ENCODE measurements at places on chromosomes 11 and 22.
A peak's percentile ranks its signal among the peaks of the same experiment; 100 is the strongest.

- no peak for DNase-seq
Measured at GRCh38 chr22:33350961-33351360, 292.8 kb upstream of the SYN3 start.

- no peak for DNase-seq
Measured at GRCh38 chr11:34830648-34831047, 85.5 kb downstream of the APIP start.

- DNase-seq, result no peak
Measured at GRCh38 chr11:6245536-6245935, 6.6 kb downstream of the CNGA4 start.

DNA sequence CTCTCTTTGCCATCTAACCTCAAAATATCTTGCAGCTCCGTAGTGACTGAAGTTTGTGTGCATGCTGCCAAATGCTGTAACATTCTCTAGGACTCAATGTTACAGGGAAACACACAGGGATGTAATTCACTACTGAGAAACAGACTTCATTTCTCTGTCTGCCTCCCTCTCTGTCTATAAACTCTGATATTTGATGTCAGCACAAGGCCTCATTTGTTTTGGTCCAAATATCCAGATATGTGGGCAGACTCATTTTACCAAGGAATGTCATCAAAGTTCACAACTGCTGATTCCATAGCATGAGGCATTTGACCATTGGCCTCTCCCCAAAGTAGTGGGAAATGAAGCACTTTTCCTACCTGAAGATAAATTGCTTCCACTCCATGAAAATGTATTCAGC, 2.5 kb upstream of the PRRG4 start:
- DNase-seq, result no peak

DNA sequence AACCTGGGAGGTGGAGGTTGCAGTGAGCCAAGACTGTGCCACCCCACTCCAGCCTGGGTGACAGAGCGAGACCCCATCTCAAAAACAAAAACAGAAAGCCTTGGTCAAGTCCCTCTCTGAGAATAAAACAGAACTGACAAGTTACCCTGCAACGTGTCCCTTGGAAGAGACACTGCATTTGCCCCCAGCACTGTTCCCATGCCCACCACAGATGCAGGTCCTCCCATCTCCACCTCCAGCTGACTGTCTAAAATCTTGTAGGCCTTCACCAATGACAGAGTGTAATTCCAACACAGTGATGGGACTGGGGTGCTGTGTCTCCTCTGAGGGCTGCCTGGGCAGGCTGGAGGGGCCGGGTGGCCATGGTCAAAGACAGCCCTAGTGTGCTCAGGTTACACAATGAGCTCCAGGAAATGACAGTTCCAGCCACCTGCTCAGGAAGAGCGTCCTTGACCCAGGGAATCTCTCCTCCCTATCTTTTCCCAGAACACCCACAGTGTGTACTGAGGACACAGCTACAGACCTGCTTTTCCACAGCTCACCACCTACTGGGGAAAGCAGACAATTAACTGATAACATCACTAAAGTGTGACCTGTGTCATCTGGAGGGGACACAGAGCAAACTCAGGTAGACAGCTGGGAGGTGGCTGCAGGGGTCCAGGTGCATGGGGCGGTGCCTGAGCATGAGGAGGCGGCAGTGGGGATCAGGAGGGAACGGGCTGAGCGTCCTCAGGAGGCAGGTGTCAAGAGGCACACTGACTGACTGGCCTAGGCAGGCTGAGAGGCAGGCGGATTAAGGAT, 56.4 kb downstream of the ARFGAP3 start:
- no peak for DNase-seq

GRCh38 chr22:50016988-50017700, 4.6 kb upstream of the IL17REL start:
- DNase-seq, result no peak

DNA sequence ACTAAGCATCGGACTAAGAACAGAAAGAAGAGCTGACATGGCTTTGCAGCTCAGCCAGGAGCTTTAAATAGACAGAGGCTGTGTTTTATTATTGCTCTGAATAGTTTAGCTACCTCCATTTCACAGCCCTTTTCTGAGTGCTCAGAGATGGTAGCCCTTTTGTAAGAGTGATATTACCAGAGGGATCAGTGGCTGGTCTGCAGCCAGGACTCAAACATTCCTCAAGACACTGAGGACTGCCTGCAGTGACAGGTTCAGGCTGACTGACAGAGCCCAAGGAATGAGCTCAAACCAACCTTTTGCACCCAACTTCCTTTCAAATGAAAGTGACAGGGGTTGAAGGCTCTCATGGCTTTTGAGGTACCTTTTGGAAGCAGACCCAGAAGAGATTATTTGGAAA, 189.0 kb downstream of the DDX10 start:
- DNase-seq, result no peak

GRCh38 chr11:131391176-131391575, 20.8 kb downstream of the NTM start:
- no peak for DNase-seq

GRCh38 chr11:12281571-12282478, 95.5 kb upstream of the PARVA start:
- DNase-seq, result peak; percentile 57

GRCh38 chr11:61950035-61950547, at the start of gene BEST1:
Gene BEST1 (plus strand): TSS chr11:61950351. CDS start chr11:61951807, 1,456 bp downstream.
- no peak for DNase-seq

DNA sequence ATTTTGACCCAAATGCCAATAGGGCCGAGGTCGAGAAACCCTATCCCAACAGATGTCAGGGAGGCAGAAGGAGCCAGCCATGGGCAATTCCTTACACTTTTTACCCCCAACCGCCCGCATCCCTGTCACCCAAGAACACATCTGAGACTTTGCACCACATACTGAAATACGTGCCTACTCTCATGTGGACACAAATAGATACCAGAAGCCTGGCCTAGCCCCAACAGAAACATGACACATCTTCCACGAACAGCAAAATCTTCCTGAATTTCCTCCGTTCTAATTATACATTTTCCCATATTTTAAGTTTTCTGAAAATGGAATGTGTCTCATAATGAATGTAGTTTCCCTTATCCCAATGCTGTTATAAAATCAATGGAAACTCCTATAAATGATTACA, 64.7 kb downstream of the SLC1A2 start:
- DNase-seq, result no peak

DNA sequence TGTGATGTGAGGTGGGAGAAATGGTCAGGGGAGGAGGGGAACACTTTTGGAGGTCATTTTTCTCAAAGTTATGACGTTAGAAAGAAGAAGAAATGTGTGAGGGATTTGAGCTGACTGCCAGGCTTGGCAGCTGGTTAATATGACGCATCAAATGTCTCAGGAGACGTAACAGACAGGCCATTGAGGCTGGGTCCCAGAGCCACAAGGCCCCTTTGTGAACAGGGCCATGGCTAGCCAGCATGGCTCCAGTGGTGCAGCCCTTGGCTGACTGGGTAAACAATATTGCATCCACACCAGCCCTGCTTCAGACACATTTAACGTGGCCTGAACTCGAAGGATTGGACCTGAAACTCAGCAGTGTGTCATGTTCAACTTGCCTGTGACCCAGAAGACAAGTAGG, 34.3 kb downstream of the AMOTL1 start:
- DNase-seq, result no peak

- no peak for DNase-seq
Measured at GRCh38 chr11:46564459-46564858, 29.4 kb downstream of the AMBRA1 start.

DNA sequence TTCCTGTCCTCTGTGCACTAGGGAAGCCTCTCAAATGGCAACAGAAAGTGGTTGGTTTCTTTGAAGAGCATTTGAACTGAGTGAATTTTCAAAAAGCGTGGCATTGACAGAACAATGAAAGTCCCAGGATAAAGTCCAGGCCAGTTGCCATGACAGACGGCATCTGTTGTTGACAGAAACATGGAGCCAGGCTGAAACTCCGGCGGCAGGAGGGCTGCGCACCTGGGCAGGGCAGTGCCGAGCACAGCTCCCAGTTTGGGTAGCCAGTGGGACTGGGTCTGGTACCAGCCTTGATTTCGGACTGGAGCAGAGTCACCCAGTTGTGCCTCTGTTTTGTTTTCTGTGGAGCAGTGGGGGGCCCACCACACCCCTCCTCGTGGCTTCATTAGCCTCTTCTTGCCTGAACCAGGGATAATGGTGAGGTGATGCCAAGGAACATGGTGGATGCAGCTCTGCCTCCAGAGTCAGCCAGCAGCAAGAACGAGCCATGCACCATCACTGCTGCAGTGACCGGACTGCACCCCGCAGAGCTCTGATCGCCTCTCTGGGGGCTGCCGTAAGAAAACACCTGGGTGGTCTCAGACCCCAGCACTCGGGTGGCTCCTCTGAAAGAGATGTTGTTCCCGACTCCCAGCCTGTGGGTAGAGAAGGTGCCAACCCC, 9.8 kb upstream of the SEPTIN5 start:
- DNase-seq, result no peak

DNA sequence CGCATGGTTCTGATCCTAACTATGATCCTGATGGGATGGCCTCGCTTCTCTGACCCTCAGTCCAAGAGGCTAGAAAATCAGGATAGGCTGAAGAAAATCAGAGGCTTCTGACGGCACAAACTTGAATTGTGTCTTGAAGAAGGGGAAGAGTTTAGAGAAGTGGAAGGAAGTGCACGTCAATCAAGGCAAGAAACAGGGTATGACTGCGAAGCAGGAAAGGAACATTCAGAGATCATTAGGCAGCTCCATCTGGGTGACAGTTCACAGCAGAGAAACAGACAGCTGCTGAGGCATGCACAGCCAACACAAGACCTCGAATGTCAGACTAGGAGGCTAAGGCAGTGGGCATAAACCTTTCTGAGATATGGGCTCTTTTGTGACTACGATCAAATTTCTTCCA, 29.3 kb downstream of the CLPB start:
- DNase-seq, result no peak
